ENCODE measurements at places on chromosomes 7 and 10.
A peak's percentile ranks its signal among the peaks of the same experiment; 100 is the strongest.

- no peak overlapping the region for H3K4me3 ChIP-seq
- DNase-seq, result no peak
These were observed 662.9 kb downstream of the CCSER2 start for GRCh38 chr10:84991301-84991700.

DNA sequence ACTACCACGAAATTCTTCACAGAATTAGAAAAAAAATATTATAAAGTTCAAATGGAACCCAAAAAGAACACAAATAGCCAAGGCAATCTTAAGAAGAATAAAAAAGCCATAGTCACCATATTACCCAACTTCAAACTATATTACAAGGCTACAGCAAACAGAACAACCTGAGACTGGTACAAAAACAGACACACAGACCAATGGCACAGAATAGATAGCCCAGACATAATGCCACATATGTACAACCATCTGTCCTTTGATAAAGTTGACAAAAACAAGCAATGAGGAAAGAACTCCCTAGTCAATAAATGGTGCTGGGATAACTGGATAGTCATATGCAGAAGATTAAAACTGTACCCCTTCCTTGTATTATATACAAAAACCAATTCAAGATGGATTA lies 808.5 kb upstream of the ZWINT start:
- no peaks in the 10 kb centered on the region for H3K36me3 ChIP-seq
- no peak overlapping the region for H3K4me3 ChIP-seq
- H3K27me3 ChIP-seq, result no peaks in the 10 kb centered on the region
- H3K27ac ChIP-seq, result no peak overlapping the region
- no peak for DNase-seq
- no peaks in the 10 kb centered on the region for H3K4me1 ChIP-seq

- no peaks in the 10 kb centered on the region for H3K27me3 ChIP-seq
- no peak for DNase-seq
- H3K4me1 ChIP-seq, result no peaks in the 10 kb centered on the region
- no peaks in the 10 kb centered on the region for H3K36me3 ChIP-seq
- no peak overlapping the region for H3K27ac ChIP-seq
- no peak overlapping the region for H3K4me3 ChIP-seq
These were observed 222.6 kb upstream of the PPP2R2D start for GRCh38 chr10:131678171-131678570.

GRCh38 chr7:31098642-31099360 lies 46.7 kb downstream of the ADCYAP1R1 start:
- no peak overlapping the region for H3K4me3 ChIP-seq
- no peaks in the 10 kb centered on the region for H3K36me3 ChIP-seq
- DNase-seq, result no peak
- H3K27ac ChIP-seq, result no peak overlapping the region
- H3K27me3 ChIP-seq, result no peaks in the 10 kb centered on the region
- no peaks in the 10 kb centered on the region for H3K4me1 ChIP-seq

DNA sequence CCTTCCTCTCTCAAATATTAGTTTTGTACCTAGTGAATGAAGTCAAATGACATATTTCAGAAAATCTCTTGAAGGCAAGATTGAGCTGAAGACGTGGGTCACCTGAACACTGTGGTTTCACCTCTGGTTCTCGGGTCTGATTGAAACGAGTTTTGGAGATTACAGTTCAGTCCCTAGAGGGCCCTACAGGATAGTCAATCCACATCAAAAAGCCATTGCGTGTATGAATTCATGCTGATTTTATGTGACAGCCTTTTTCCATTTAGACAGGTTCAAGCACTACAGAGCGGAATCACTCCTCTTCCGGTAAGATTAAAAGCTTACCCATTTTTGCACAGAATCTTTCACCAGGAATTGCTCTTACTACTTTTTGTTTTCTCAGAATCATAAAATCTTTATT lies 62.2 kb downstream of the VIM start:
- no peaks in the 10 kb centered on the region for H3K27me3 ChIP-seq
- H3K4me1 ChIP-seq, result no peaks in the 10 kb centered on the region
- no peak for DNase-seq
- no peaks in the 10 kb centered on the region for H3K36me3 ChIP-seq
- H3K27ac ChIP-seq, result no peak overlapping the region
- H3K4me3 ChIP-seq, result no peak overlapping the region

- H3K27ac ChIP-seq, result no peak overlapping the region
- DNase-seq, result no peak
- H3K27me3 ChIP-seq, result no peaks in the 10 kb centered on the region
- H3K36me3 ChIP-seq, result no peaks in the 10 kb centered on the region
These were observed 282.2 kb downstream of the PHTF2 start for GRCh38 chr7:78080811-78081210.

DNA sequence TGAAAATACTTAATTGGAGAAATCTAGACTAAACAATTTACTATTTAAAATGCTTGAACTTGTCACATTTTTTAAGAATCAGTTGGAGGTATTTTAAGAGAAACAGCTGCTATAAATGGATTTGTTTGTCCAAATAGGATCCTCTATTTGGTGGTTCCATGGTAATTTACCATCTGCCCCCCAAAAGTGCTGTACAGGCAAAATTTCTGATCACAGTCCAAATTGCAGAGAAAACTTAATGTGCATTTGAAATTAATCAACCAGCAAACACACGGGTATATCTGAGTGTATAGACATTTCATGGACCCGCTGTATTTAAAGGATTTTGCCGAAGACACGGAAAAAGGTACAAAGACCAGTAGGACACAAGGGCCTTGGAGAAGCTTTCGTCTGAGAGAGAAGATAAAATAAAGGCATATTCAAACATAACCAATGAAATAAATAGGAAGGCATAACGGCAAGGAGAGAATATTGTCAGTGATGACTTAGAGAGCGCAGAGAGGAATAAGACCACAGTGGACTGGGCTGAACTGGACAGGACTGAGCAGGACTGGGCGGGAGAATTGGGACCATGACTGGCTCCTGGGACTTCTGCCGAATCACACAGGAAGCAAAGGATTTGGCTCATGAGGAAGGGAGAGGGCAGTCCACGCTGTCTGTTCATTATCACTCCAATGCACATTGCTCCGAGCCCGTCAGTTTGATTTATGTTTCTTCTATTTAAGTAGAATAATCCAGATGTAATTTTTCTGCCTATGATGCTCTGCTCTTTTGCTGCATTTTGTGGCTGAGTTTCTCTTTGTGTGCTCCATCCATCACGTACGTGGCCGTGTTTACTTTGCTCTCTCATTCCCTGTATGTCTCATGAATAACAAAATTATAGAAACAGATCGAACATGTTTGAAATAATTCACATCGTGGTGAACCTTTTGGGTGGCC lies 112.8 kb downstream of the PRLHR start:
- H3K36me3 ChIP-seq, result no peaks in the 10 kb centered on the region
- no peak overlapping the region for H3K4me3 ChIP-seq
- no peaks in the 10 kb centered on the region for H3K27me3 ChIP-seq

GRCh38 chr7:16989811-16990413 lies 108.1 kb upstream of the AGR3 start:
- no peak overlapping the region for H3K27ac ChIP-seq
- H3K36me3 ChIP-seq, result no peaks in the 10 kb centered on the region
- peak; percentile 62 for DNase-seq
- H3K27me3 ChIP-seq, result no peaks in the 10 kb centered on the region
- no peaks in the 10 kb centered on the region for H3K4me1 ChIP-seq

- no peak overlapping the region for H3K27ac ChIP-seq
- no peaks in the 10 kb centered on the region for H3K4me1 ChIP-seq
- no peak overlapping the region for H3K4me3 ChIP-seq
- H3K36me3 ChIP-seq, result no peaks in the 10 kb centered on the region
- DNase-seq, result no peak
These were observed 366.9 kb downstream of the PHTF2 start for GRCh38 chr7:78165454-78165853.

DNA sequence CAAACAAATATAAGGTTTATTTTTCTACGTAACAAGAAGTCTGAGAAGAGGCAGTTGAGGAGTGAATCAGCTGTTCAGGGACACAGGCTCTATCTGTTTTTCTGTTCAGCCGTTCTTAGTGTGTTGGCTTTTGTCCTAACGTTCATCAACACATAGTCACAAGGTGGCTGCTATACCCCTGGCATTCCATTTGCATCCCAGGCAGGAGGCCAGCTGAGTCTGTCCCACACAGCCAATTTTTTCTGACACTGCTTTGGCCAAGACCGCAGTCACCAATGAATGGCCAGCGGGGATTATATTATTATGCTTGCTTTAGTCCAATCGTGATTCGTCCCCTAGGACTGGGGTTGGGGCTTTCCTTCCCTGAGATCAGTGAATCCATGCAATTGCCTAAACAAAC lies 143.4 kb upstream of the CHST15 start:
- no peak overlapping the region for H3K27ac ChIP-seq
- H3K36me3 ChIP-seq, result no peaks in the 10 kb centered on the region
- H3K4me3 ChIP-seq, result no peak overlapping the region

All from gastrocnemius medialis (tissue), 4 donors.